ENCODE measurements at places on chromosomes 11 and 22.

DNA sequence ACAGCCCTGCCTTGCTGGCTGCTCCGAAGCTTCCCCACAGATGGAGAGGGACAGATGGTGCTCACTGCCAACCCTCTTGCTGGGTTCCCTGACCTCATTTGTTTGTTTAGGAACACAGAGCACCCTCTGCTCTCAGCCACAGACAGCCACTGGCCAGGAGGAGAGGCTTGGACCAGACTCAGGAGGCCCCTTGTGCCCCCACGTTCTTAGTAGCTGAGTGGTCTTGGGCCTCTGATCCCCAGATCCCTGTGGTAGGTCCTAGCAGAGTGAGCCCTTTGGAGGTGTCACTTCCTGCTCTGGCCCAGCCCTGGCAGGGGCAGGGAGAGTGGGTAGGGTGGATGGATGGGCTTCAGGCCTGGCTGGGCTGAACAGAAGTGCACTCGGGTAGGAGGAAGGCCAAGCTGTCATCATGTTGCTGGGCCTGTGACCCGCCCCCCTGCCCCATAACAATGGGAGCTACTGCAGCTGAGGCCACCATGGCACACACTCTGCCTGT, 84.0 kb downstream of the DHCR7 start:
- DNase-seq = no peak

DNA sequence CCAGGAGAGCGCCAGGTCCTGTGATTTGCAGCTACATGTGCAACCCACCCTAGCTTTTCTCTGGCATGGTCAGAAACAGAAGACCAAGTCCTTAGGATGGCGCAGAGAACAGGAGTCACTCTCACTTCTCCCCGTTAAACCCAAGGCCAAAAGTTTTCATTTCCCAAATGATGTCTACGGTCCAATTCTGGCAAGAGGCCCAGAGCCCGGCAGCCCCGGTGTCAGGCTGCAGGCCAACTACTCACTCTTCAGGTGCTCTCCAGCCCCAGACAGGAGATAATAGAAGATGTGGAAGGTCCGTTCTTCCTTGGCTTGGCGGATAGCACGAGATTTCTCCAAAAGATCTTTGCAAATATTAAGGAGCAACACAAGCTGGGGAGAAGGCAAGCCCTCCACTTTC, 67.2 kb downstream of the MYH9 start:
- DNase-seq = no peak

DNA sequence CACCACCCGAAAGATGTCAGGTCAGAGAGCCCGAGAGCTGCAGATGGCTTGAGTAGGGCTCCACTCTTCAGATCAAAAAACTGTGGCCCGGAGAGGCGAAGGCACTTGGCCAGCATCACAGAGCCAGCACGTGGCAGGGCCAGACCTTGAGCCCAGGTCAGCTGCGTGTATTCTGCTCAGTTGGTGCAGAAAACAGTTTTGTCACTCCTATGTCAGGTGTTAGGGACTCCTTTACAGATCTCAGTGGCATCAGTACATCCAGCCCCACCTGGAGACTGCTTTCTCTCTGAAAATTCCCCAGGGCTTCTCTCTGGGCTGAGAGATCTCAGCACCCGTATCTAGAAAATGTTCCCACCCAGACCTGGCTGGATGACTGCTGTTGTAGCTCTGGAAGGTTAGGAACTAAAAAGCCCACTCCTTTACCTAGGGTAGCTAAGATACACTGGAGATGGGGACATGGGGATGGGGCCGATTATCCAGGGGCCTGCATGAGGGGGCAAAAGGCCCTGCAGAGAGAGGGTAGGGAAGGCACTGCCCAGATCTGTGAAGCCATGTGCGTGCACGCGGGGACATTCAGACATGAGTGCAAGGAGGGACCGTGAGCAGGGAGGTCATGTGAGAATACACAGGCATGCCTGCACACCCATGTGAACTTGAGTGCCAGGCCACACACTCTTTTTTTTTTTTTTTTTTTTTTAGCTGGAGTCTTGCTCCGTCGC, 3.4 kb downstream of the APOA1 start:
- DNase-seq = peak; percentile 53

GRCh38 chr22:38452373-38453065, 2.5 kb downstream of the KCNJ4 start:
- no peak for DNase-seq

GRCh38 chr11:93652161-93652597, 9.3 kb upstream of the CEP295 start:
- DNase-seq = peak; percentile 17

- DNase-seq = no peak
These were observed 451.3 kb downstream of the OPCML start for GRCh38 chr11:133081020-133081419.

DNA sequence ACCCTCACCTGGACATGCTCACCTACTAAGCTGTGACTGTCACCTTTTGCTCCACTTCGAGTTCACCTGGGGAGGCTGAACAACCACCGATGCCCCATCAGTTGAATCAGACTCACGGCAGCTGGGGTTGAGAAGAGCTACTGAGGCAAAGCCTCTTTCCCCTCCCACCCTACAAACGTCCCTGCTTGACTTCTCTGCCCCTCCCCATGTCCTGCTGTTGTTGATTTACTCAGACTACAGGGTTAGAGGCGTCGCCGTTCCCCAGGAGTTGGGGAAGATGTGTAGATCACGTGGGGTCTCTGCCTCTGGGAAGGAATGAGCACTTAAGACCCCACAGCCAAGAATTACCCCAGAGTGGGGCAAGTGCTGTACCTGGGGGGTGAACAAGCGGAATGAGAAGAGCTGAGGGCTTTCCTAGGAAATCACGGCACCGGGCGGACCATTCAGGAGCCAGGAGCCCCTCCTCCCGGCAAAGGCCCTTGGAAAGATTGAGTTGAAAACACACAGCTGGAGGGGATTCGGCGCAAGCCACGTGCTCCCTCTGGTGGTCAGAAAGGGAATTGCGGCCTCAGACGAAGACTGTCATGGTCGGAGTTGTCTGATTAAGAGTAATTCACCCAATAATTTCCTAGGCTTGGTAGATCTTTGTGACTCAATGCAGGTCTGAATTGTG, 7.0 kb downstream of the FXYD2 start:
- DNase-seq = peak; percentile 49

All from HepG2 (cell line).